ENCODE measurements at places on chromosomes 3 and 15. TPM values are rescaled to one million over a fixed set of nuclear protein-coding genes. Genes with fewer than 3 reads are reported as not detected.

DNA sequence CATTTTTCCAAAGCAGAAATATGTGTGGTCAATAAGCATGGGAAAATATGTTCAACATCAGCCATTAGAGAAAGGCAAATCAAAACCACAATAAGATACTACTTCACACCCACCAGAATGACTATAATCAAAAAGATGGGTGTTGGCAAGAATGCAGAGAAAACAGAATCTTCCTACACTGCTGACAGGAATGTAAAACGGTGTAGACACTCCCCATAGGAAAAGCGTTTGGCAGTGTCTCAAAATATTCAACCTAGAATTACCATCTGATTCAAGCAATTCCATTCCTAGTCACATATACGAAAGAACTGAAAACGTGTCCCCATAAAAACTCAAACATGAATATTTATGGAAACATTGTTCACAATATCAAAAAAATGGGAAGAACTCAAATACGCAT, 123.3 kb downstream of the ADAMTS17 start:
- no peak for DNase-seq
- no peaks in the 10 kb centered on the region for H3K27me3 ChIP-seq
- no peak overlapping the region for H3K4me3 ChIP-seq
- no peaks in the 10 kb centered on the region for H3K4me1 ChIP-seq
- no peaks in the 10 kb centered on the region for H3K36me3 ChIP-seq
- no peak overlapping the region for H3K27ac ChIP-seq

- DNase-seq: no peak
- peaks cover 22% of the 10 kb centered on the region for H3K36me3 ChIP-seq
- no peak overlapping the region for H3K4me3 ChIP-seq
- H3K27ac ChIP-seq: no peak overlapping the region
- no peaks in the 10 kb centered on the region for H3K27me3 ChIP-seq
- H3K4me1 ChIP-seq: peaks cover 43% of the 10 kb centered on the region
Measured at GRCh38 chr3:33058765-33059164, 38.2 kb downstream of the GLB1 start.

The LRRC31 gene
- not detected for total RNA-seq

GRCh38 chr15:32778391-32779176, 60.8 kb downstream of the GREM1 start:
- H3K36me3 ChIP-seq: no peaks in the 10 kb centered on the region
- no peak for DNase-seq
- H3K27ac ChIP-seq: no peak overlapping the region
- H3K4me3 ChIP-seq: no peak overlapping the region
- H3K27me3 ChIP-seq: no peaks in the 10 kb centered on the region

The TRIM42 gene
- total RNA-seq: not detected

GRCh38 chr3:142613491-142613890, 17.3 kb downstream of the PLS1 start:
- DNase-seq: no peak
- no peak overlapping the region for H3K27ac ChIP-seq
- no peaks in the 10 kb centered on the region for H3K36me3 ChIP-seq
- H3K27me3 ChIP-seq: no peaks in the 10 kb centered on the region
- H3K4me3 ChIP-seq: no peak overlapping the region
- H3K4me1 ChIP-seq: no peaks in the 10 kb centered on the region

DNA sequence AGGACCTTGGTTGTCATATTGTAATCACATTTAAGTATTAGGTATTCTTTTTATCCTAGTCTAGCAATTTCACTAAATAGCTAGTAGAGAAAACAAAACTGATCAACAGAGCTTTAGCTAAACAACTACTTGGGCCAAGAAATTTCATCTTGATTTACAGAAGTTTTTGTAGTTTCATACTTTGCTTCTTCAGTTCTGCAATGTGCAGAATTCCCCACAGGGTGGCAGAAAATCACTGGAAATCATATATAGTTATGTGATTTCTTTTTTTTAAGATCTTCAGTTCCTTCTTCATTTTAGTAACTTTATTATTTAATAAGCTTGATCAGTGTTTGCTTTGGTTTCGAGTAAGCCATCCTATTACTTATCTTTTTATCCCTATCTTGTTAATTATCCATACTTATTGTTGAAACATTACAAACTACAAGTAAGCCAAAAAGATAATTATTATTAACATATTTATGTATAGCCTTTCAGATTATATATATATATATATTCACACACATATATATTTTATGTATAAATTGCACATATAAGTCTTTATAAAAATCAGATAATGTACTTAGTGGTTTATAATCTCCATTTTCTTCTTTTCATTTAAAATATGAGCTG, 2.2 kb upstream of the BNIP2 start:
- H3K27ac ChIP-seq: no peak overlapping the region
- peaks cover under 1% of the 10 kb centered on the region for H3K36me3 ChIP-seq
- DNase-seq: peak; percentile 76

DNA sequence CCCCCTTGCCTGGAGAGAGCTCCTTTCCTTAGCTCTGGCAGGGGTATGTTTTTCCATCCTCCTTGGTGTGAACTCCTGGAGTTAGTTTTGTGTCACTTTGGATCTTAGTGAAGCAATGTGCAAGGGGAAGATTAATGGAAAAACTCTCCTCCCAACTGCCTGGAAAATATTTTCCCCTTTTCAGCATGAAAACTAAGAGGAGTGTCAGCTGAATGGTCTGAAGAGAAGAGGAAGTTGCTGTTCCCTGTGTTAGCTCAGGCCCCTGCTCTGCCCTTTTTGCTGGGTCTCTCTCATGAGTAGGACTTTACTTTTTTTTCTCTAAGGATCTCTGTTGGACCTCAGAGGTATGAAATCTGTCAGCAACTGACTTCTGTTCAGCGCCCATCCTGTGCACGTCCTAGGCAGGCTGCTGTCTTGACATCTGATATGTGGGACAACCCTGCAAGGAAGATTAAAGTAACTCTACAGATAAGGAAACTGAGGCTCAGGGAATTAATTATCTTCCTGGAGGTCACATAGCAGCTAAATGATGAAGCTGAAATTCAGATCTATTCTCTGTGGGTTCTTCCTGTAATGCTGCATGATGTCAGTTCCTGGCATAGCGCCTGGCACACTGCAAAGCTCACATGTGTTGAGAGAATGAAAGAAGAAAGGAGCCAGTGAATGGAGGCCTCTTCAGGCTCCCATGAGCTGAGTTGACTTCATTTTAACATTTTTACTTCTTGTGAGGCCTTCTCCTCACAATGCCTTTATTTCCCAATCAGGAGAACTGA, 109.7 kb upstream of the GALNT15 start:
- DNase-seq: no peak
- no peaks in the 10 kb centered on the region for H3K27me3 ChIP-seq
- H3K4me1 ChIP-seq: no peaks in the 10 kb centered on the region
- H3K27ac ChIP-seq: no peak overlapping the region

DNA sequence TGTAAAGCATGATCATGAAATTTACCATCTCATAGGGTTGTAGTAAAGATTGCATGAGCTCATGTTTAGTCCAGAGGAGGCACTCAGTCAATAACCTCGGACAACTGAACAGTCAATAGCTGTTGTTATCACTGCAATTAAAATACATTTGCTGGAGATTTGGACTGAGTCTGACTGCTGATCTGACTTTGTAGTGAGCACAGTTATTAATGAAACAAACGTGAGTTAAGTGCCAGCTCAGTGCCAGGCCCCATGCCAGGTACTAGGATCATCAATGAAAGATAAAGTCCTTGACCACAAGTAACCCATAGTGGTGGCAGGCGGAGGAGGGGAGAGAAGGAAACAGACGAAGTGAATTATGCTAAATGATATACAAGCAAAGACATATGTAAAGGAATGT, 43.7 kb upstream of the PRICKLE2 start:
- no peaks in the 10 kb centered on the region for H3K4me1 ChIP-seq
- H3K4me3 ChIP-seq: no peak overlapping the region
- no peak for DNase-seq
- no peaks in the 10 kb centered on the region for H3K27me3 ChIP-seq
- no peak overlapping the region for H3K27ac ChIP-seq
- H3K36me3 ChIP-seq: no peaks in the 10 kb centered on the region

The DAZL gene
- total RNA-seq: not detected

DNA sequence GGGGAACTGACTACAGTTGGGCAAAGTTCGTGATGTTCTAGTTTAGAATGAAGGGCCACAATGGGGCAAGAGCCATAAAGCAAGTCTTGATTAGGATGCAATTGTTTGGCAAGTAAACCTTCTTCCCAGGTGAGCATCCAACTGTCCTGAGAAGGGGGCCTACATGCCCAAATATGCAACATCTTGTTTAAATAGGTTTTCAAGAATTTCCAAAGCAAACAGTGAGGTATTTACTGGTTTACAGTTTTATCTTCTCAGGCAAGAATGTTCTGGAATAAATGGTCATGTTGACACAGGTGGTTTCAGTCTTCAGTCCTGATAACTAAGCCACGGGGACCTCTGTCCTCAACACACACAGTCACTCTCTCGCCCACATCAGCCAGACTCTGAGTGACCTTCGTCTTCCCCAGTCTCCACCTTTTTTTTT, 90.3 kb upstream of the FAM174B start:
- H3K36me3 ChIP-seq: no peaks in the 10 kb centered on the region
- no peaks in the 10 kb centered on the region for H3K27me3 ChIP-seq
- no peaks in the 10 kb centered on the region for H3K4me1 ChIP-seq
- no peak overlapping the region for H3K4me3 ChIP-seq
- DNase-seq: no peak

The MASP1 gene
- total RNA-seq: not detected

DNA sequence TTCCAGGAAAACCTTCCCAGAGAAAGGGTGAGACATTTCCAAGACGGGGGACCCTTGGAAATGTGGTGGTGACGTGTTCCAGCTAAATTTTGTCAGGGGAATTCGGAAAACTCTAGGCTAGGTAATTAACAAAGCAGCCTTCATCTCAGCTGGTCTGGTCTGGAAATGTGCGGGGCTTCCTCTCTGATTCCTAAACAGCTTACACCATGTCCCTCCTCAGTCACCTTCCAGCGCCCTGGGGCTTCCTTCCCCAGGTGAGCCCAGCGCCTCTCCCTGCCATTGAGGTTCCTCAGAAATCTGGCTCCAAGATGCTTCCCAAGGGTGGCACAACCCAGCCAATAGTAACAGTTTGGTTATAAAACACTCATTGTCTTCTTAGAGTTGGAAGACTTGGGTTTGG, 571 bp downstream of the ACAD9 start:
- H3K4me1 ChIP-seq: peaks cover 25% of the 10 kb centered on the region
- peak overlapping the region; percentile 74 for H3K4me3 ChIP-seq
- H3K27me3 ChIP-seq: no peaks in the 10 kb centered on the region
- DNase-seq: no peak

DNA sequence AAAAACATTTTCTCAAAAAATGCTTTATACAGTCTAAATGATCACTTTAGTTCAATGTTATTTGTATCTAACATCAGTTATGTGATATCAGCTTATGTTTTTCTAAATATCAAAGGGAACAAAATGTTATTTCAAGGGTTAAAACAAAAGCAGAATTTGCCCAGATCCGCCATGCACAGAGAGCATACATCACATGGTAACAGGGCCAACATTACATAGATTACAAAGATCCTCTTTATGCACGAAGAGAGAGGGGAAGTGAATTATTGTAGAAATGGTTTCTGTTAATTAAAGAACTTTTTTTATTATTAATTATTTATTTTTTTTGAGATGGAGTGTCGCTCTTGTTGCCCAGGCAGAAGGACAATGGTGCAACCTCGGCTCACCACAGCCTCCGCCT, 100.8 kb upstream of the MME start:
- no peak overlapping the region for H3K4me3 ChIP-seq
- no peak for DNase-seq
- H3K27ac ChIP-seq: no peak overlapping the region
- H3K27me3 ChIP-seq: no peaks in the 10 kb centered on the region
